Stimulated activated naive CD4-positive, alpha-beta T cell treated with Interleukin-2 at 50 U/mL for 16 hours (primary cell): ENCODE measurements at places on chromosomes 7 and 10.

DNA sequence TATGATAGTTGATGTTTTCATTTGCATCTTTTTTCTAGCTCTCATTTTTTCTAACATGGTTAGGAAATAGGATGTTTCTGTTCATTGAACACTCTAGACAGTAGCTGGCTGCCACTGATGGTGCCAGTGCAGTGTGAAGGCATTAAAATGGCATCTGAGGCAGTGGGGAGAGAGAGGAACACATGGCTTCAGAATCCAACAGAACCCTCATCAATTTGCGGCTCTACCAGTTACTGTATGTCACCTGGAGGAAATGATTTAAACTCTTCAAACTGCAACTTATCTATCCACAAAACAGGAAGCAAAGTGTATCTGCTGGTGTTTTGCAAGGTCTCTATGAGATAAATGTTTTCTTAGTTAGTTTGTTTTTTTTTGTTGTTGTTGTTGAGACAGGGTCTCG is 305.2 kb upstream of the PRKCQ start:
- no peak for DNase-seq

GRCh38 chr7:51591223-51591622 is 274.6 kb upstream of the COBL start:
- DNase-seq: no peak

DNA sequence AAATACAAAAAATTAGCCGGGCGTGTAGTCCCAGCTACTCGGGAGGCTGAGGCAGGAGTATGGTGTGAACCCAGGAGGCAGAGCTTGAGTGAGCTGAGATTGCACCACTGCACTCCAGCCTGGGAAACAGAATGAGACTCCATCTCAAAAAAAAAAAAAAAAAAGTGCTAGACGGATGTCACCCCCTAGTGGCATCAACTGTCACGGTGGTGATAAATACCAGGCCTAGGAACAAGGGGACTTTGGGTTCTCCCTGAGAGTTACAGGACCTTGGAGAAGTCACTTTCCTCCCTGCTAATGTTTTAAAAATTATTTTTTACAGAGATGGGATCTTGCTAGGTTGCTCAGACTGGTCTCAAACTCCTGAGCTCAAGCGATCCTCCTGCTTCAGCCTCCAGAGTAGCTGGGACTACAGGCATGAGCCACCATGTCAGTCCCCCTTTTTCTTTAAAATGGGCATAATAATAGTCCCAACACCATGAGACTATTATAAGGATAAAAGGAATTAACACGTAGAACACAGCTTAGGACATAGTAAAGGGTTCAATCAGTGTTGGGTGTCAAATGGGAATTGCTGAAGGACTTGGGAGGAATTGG is 2.6 kb upstream of the TMEM130 start:
- peak; percentile 5 for DNase-seq

- no peak for DNase-seq
Measured at GRCh38 chr7:90181485-90181884, 27.2 kb downstream of the STEAP1 start.

GRCh38 chr10:119919271-119919670 is 26.7 kb downstream of the SEC23IP start:
- DNase-seq: no peak
